Stimulated activated CD8-positive, alpha-beta memory T cell treated with anti-CD3 and anti-CD28 coated beads, Interleukin-7, amount 100 ng/mL, for 1 hour (primary cell): ENCODE measurements at places on chromosomes 7 and 10.

DNA sequence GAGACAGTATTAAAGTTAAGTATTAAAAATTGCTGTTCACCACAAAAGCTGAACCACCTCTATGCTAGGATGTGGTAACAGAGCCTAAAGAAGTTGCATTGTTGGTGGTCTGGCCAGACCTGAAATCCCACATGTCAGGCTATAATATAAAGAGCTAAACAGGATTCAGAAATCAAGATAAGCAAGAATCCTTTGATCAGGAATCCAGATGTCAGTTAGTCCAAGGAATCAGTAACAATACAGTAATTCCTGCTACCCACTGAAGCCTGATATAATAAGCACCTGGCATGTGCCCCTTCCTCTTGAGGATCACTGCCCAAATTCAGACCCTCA lies 48.9 kb downstream of the ZNF277 start:
- DNase-seq = no peak

- DNase-seq = no peak
Observed at GRCh38 chr7:137983323-137984008, 18.4 kb downstream of the CREB3L2 start.

DNA sequence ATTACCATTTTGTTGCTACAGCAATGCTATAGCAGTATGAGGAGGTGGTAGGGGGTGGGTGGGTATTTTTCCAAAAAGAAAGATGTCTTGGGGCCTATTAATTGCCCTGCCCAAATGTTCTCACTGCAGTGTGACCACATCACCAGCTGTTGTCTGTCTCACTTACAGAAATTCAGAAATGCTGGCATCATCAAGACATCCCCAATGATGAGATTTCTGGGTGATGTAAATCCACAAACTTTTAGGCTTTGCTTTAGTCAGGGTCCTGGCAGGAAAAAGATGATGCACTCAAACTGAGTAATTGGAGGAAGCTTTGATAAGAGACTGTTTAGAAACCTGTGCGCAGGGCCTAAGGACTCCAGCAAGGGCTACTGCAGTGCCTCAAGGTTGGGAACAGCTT lies 56.2 kb upstream of the OPN4 start:
- DNase-seq = no peak

DNA sequence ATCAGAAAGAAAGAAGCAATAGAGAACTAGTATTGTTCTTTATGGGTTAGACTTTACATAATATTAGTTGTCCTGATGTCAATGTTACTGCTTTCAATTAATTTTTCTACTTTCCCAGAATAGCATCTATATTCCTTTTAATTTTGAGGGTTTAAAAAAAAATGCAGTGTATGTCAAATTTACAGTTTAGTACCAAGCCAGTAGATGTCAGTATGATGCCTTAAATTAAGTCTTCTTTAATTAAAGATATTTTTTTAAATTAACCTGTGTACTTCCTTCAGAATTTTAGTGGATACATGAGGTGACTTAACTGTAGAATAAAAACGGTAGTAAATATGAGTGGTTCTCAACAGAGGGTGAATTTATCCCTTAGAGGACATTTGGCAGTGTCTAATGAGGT lies 35.2 kb upstream of the STOX1 start:
- no peak for DNase-seq

GRCh38 chr7:131935180-131935579 lies 378.8 kb upstream of the PODXL start:
- no peak for DNase-seq

- DNase-seq = no peak
Observed at GRCh38 chr7:33774762-33775523, 130.4 kb upstream of the BMPER start.

- no peak for DNase-seq
Observed at GRCh38 chr7:7274782-7275181, 92.4 kb downstream of the C1GALT1 start.

- no peak for DNase-seq
Observed at GRCh38 chr7:101506531-101506930, 122.6 kb downstream of the MYL10 start.

DNA sequence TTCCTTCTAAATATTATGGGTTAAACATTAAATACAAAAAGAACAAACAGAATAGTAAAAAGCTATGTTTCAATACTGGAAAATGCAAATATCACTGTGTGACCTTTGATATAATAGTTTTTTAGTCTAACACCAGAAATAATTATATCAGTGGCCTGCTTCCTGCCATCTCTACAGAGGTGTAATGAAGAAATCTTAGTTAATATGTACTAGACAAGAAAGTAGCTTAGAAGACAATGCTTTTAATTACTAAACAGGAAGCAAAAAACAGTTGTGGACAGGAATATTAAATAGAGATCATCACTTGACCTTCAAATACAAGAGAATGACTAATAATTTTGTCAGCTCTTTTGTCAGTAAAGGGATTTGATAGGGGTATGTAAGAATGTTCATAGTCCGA lies 47.4 kb upstream of the LRRN3 start:
- no peak for DNase-seq
